ENCODE measurements at places on chromosomes 6 and 20.

- DNase-seq = no peak
Measured at GRCh38 chr6:1906609-1907008, 296.9 kb downstream of the FOXC1 start.

DNA sequence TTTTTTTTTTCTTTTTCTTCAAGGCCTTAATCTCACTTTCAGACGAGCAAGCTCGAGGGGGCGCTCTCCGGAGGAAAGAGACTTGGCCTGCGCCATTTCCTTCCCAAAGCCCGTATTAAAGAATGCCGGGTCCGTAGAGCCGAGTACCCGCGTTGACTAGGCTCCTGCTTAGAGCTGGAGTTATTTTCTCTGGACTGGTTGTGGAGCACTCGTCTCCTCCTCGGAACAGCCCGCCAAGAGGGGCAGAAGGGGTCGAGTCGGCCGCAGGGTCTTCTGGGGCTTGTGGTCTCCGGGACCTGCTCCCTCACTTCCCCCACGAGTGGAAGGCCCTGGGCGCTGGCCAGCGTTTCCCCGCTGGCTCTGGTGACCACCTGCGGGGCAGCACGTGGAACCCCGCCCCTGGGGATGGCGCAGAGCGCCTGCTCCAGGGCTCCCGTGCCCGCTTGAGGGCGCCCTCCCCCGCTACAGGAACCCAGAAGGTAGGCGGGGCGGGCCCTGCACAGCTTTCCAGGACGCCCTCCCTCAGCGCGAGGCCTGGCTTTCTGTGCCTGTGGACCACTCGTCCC is 2.7 kb upstream of the MEI4 start:
- DNase-seq = no peak

- peak; percentile 81 for DNase-seq
Measured at GRCh38 chr20:62651285-62652021, 9.2 kb downstream of the SLCO4A1 start.

GRCh38 chr6:158499601-158500000 is 60.3 kb upstream of the TMEM181 start:
- DNase-seq = no peak

- DNase-seq = no peak
Measured at GRCh38 chr6:16375206-16375605, 136.8 kb downstream of the GMPR start.

GRCh38 chr6:115830895-115831294 is 229.8 kb downstream of the FRK start:
- no peak for DNase-seq
